ENCODE measurements at places on chromosomes 12 and 14. TPM values are rescaled to one million over a fixed set of nuclear protein-coding genes. Genes with fewer than 3 reads are reported as not detected.

- DNase-seq, result no peak
Measured at GRCh38 chr12:129675496-129675895, 228.3 kb downstream of the TMEM132D start.

GRCh38 chr12:56874821-56875220, 59.4 kb downstream of the SDR9C7 start:
- DNase-seq, result no peak

GABARAPL1 gene
- total RNA-seq, result 282 TPM

DNA sequence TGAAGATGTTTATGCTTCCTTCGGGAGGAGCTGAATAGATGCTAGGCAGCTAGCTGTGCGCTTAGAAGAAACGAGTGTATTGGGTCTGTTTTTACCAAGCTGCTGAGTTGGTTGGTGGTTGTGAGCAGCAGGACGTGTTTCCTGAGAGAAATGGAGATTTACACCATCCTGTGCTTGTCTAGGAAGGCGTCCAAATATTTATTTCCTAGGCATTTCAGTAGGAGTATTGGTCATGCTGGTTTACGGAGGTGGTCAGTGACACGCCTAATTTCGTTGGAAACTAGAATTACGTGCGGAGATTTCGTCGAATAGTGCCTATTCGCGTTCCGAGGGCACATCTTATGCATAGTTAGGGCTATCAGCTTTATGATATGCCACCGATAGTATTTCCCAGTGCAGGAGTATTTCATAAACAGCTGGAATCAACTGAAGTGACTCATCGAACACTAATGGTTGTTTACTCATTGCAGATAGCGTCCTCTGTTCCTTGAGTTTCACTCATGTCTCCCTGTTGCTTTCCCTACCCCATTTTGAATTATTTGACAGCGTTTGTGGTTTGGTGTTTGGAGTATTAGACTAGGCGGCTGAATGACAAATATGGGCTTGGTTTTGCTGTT, 780 bp downstream of the TBC1D15 start:
- no peak for DNase-seq

DNA sequence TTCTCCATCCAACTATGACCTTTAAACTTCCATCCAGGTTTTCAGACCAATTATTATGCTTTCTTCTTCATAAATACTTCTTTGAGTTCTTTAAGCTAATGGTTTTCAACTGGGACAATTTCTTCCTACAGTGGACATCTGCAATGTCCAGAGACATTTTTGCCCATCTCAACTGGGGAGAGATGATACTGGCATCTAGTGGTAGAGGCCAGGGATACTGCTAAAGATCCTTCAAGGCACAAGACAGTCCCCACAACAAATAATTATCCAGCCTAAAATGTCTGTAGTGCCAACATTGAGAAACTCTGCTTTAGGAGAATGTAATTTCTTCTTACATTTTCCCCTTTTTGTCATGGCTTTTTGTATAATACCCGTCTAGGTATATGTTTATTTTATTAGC, 10.6 kb downstream of the TRHDE start:
- DNase-seq, result no peak

- DNase-seq, result peak; percentile 88
Measured at GRCh38 chr12:22046090-22046967, at the start of gene CMAS. Gene CMAS (plus strand): TSS chr12:22046218. CDS start chr12:22046304, 86 bp downstream.

DNA sequence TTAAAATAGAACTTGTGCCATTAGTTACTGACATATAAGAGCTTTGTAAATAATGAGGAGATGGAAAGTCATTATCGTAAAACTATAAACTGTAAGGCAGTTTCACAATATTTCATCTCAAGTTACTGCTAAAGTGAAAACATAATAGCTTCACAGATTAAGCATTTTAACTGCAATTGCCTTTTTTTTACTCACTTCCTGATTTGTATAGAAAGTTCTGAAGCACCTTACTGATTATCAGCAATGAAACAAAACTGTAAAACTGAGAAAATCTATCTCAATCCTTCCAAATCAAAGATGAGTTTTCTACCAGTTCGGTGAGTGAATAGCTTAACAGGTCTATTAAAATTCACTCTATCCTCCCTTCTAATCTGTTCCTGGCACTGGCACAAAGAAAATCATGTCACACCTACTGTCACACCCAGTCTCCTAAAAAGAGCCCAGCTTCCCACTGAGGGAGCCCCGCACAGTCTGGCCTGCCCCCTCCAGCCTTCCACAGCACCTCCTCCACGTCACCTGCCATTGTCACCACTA, 161.4 kb upstream of the ABCD2 start:
- DNase-seq, result no peak

CELA1 gene
- not detected for total RNA-seq

GRCh38 chr12:5437182-5437583, 5.3 kb downstream of the NTF3 start:
- DNase-seq, result no peak

DNA sequence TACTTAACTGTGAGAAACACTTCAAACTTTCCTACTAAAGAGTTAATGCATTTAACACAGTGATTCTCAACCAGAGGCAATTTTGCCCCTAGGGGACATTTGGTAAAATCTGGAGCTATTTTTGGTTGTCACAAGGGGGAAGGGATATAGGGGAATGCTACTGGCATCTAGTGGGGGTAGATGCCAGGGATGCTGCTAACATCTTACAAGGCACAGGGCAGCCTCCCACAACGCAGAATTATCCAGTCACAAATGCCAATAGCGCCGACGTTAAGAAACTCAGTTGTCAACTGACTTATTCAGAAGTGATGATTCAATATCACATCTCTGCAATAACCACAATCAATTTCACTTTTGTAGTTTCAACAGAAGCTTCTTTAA, 2.0 kb downstream of the EEA1 start:
- DNase-seq, result no peak

DNA sequence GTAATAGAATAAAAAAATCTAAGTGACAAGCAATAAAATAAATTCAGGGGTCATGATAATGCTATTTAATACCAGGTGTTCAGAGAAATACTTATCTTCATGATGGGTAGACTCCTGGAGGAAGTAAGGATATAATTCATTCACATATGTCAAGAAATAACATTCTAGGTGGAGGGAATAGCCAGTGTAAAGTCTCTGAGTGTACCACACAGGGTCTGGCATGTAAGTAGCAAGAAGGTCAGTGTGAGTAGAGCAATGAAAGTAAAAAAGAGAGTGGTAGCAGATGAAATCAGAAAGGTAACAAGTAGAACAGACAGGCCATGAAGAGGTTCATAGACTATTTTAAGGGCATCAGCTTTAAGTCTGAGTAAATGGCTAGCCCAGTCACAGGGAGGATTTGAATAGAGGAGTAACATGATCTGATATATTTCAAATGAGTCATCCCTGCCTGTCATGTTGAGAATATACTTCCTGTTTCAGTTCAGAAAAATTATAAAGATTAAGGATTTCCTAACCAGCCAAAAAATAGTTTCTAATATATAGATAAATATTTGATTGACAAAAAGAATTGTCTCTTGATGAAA, 519.9 kb downstream of the C12orf50 start:
- no peak for DNase-seq

DNA sequence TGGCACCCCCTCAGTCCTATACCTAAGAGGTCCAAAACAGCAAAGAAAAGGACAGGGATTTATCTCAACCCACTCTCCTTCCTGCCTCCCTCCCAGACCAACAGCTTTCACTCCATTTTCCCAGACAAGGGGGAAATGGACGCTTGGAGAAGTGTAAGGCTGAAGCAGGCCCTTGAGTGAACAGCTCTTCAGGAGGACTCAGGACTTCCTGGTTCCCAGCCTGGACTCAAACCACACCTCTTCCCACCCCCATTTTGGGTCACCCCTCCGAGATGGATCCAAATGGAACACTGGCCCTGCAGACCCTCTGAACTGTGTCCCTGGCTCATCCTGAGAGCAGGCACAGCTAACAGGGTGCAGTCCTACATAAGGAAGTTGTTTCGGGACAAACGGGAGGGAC, 2.7 kb downstream of the KMT2D start:
- no peak for DNase-seq

NPFF gene
- total RNA-seq, result not detected

TMEM30B gene
- 0.30 TPM for total RNA-seq

ATN1 gene
- 78.9 TPM for total RNA-seq

VEZT gene
- total RNA-seq, result 51.5 TPM

PARPBP gene
- total RNA-seq, result 0.54 TPM

DNA sequence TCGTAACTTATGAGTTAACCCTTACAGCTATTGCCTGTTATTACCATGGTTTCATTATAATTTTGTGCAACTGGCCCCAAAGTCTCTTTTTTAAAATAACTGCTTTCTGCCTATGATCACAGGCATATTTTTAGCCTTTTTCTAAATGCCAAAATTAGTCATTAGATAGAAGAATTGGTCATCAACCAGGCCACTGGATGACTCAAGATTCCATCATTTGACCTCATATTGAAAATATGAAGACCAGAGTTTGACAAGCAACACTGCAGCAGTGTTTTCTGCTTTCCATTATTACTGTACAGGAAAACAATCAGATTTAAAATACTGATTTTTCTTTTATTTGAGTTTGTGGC, 54.7 kb upstream of the OTOGL start:
- DNase-seq, result no peak
